Activated CD4-positive, alpha-beta T cell treated with anti-CD3 and anti-CD28 coated beads, Interleukin-10, Interleukin-2, amounts not matched to agents 100 ng/mL and 50 ng/mL, durations not matched to agents 16 hours and 8 hours (primary cell): ENCODE measurements at places on chromosomes 4 and X.

- DNase-seq, result peak; percentile 13
These were observed 33.8 kb upstream of the FGFBP2 start for GRCh38 chr4:15996773-15997172.

DNA sequence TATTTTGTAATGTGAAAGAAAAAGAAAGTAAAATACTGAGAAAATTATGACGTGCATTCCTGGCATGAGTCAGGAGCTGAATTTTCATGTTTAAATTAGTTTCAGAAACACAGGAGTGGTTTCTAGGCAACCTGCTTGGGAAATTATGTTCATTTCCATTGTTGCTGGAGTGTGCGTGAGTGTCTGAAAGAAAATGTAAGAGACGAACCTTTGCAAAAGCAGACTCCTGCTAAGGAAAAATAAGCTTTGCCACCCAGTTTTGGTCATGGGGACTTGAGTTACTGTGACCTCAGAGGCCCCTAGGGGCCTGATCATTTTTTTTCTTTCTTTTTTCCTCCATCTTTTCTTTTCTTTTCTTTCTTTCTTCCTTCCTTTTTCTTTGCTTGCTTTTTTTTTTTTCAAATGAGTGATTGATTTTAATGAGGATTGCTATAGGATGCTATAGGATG, 18.8 kb upstream of the CHRNA9 start:
- DNase-seq, result peak; percentile 85

- peak; percentile 58 for DNase-seq
These were observed 8.8 kb downstream of the ANKRD37 start for GRCh38 chr4:185405296-185405999.

DNA sequence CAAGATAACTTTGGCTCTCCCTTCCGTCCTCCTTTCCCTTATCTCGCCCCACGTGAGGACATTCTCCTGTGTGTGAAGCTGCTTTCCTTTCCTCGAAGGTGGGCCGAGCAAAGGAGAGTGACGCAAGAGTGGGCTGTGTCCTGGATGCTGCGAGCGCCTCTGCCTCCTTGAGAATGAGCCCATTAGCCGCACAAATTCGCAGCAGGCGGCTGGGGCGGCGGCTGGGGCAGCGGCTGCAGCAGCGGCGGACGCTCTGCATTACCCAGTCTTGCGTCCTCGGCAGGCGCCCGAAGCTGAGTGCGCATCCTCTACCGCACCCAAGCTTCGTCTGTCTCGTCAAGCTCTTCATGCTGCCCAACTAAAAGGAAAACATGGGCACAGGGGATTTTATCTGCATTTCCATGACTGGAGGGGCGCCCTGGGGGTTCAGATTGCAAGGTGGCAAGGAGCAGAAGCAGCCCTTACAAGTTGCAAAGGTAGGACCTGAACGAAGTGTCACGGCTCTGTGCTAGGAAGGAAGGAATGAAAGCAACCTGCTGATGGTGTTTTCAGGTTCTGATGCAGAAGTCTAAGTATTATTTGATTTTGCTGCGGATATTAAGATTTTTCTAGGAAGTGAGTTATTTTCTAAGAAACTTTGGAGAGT, at the start of gene SYNPO2:
Gene SYNPO2 (plus strand): TSS at position 189 of the 646 bp plus-strand sequence. CDS start 183 bp downstream, at position 372.
- DNase-seq, result peak; percentile 48

- DNase-seq, result no peak
These were observed 359.4 kb upstream of the ZCCHC13 start for GRCh38 chrX:73944563-73944908.

DNA sequence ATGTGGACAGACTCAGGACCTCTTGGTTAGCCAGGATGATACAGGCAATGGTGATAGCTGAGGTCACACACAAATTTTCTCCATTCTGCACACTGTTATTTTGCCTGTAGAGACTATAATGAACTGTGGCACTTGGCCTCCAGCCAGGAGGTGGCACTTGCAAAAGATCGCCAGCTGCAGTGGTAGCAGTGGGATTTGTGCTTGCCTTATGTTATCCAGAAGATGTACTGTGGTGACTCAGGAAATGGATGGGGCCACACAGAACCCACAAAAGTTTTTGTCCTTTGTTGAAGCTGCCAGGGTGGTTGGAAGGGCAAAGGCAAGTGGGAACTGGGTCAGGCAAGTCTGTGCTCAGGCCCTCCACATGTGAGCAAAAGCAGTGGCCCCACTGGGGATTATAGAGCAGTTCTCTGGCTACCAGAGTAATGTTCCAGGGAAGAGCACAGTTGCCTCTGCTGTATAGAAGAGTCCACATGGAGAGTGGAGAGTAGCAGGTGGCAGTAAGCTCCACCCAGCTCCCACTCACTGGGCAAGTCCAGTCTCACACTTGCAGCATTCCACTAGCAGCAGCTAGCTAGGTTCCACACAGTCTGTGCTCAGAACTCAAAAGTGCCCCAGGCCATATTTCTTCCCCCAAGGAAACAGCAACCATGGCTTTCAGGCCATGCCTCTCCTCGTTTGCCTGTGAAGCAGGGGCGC, 5.9 kb upstream of the C4orf17 start:
- no peak for DNase-seq

DNA sequence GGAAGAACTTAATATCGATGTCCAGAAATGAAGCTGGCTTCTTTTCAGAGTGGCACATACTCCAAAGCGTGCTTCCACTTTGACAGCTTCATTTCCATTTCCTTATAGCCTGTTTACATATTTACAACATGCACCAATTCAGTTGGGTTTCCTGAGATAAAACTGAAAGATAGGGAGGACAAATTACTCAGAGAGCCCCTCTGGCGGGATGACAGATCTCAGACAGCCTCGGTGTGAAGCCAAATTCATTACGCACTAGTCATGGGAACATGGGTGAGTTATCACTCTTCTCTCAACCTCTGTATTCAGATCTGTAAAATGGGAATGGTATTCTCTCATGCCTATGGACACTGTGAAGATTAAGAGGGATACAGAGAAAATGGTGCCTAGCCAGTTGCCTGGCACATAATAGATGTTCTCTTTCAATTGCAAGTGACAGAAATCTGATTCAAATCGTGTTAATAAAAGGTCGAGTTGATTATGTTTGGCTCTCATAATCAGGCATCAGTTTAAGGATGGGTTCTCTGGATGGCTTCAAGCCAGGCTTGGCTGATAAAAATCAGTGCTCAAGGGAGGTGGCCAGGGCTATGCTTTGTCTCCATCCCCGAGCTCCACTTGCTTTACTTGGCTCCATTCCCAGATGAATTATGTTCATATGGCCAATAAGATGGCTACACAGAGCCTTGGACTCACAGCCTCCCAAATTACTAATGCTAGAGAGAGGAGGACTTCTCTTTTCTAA, 132.2 kb upstream of the C1QTNF7 start:
- DNase-seq, result no peak

GRCh38 chr4:143225167-143225566, 40.5 kb downstream of the USP38 start:
- DNase-seq, result no peak

DNA sequence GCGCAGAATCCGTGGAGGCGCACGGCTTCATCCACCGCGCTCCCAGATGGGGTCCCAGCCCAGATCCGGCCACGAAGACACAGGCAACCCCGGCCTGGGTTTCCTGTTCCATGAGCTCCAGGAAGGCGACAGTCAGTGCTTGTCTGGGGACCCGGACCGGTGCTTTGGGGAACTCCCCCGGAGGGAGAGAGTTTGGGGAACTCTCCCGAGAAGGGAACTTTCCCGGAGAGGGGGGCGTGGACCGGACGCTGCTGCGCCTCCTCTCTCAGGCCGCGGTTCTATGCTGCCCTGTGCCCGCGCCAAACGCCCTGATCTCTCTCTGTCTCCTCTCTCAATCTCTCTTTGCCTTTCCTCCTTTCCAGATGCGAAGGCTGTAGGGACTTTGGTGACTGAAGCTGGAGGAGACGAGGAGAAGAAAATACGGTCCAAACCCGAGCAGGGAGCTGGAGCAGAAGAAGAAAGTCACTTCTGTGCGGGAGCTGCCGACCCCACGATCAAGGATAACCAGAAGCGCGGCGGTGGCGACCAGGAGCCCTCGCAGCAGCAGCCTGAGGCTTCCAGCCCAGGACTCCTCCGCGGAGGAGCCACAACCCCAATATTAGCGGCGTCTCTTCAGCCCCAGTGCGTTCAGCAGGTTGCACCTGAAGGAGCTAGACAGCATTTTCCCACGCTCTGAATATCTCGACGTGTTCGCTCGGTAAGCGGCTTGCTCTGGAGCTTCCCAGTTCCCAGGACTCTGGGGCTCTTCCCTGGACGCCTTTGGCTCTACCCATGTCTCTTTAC, 47.6 kb upstream of the NKAP start:
- DNase-seq, result no peak

GRCh38 chrX:12405306-12405705, 267.0 kb downstream of the FRMPD4 start:
- no peak for DNase-seq

DNA sequence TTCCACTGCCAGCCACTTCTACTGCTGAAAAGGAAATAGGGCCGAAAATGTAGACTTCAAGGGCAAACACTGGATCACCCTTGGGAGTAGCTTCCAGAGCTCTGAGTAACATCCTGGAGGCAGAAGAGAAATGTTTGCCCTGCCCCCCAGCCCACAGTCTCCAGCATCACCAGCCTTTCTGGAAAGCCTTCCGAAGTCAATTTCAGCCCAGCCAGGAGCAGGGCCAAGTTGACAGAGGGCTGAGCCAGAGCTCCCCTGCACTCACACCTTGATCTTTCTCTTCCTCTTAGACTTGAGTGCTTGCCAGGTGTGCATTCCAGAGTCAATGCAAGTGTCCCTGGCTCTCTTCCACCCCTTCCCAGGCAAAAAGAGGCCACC, 35.2 kb downstream of the SLC25A5 start:
- DNase-seq, result no peak

- no peak for DNase-seq
These were observed 631 bp downstream of the EVC start for GRCh38 chr4:5711479-5712184.

- DNase-seq, result peak; percentile 61
These were observed 58.8 kb downstream of the SPINK2 start for GRCh38 chr4:56762484-56763250.

DNA sequence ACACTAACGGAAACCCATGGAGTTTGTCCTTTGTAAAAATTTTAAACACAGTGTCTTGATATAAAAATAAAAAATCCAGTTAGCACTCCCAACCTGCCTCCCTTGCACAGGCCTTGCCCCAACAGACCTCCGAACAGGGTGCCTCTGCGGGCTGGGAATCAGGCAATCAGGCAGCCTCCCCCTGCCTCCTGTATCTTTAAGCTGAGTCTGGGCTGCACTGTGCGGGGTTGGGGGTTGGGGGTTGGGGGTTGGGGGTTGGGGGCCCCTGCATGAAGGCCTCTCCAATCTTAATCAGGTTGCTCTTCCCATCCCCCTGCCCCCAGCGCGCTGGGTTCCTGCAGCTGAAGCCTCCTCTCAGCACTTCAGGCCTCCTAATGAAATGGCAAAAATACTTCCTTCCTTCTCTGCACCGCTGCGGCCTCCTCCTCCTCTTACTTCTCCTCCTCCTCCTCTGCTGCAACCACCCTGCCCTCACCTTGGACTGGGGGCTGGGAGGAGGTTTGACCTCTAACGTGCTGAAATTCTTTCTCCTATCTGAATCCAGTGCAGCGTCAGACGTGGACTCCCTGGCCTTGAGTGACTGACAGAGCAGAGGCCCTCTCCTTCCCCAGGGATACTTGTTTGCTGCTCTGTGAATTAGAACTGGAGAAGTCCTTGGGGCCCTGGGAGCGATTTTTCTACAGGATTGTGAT, 26.6 kb downstream of the NLGN3 start:
- no peak for DNase-seq

DNA sequence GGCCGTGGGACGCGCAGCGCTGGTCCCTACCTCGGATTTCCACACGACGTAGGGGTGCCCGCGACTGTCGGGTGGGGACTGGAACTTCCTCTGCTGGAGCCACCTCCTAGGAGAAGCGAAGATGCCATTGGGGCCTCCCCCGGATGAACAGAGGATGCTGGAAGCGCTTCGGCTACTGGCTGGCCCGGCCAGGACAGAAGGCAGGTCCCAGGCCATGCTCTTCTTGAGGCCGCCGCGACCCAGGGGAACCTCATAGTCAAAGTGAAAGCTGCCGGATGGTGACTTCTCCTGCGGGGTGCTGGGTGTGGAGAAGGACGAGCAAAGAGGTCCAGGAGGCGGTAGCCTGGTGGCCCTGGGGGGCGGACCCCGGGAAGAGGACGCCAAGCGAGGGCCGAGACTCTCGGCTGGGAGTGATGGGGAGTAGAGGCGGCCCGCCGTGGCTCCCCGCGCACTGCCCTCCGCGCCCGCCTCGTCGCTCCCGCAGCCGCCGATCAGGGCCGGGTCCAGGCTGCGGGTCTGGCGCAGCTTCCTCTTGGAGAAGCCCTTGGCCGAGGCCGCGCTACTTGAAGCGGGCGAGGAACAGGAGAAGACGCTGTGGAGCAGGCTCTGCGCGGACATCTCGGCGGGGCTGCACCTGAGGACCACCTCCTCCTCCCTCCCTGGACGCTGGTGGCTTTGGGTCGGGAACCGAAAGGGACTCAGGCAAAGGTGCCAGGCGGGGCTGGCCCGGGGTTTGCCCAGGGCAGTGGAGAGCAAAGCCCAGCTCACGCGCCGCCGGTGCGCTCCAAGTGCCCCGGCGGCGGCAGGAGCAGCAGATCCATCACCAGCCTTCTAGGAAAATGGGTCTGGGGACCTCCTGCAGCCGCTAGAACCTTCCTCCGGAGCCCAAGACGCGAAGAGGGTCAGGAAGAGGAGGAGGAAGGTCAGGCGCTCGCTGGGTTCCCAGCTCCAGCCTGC, 1.2 kb downstream of the ARHGAP6 start:
- no peak for DNase-seq

GRCh38 chr4:139171876-139172691, 4.9 kb downstream of the ELF2 start:
- DNase-seq, result no peak

GRCh38 chrX:3653111-3653510, 60.3 kb downstream of the PRKX start:
- DNase-seq, result no peak

DNA sequence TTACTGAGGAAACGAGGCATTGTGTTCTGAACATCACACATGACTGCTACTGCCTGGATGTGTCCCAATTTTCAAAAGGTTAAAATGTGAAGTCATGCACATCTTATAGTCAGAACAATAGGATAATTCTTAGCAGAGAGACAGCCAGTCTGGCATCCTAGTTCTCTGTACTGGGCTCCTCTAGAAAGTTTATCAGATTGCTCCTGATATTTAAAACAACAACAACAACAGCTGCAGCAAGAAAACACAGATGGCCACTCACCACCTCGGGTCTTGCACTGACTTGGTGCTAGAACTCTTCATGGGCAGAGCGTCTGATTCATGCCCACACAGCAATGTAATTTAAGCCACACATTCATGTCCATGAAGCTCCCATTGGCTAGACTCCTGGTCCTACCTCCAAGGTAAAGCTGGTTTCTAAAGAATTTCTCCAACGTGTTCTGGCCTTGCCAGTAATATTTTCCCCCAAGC, 33.3 kb upstream of the SLC2A9 start:
- no peak for DNase-seq
